ENCODE measurements at places on chromosomes 12 and 14. TPM values are rescaled to one million over a fixed set of nuclear protein-coding genes. Genes with fewer than 3 reads are reported as not detected.
A peak's percentile ranks its signal among the peaks of the same experiment; 100 is the strongest.

Gene SLC5A8
- not detected for total RNA-seq

- no peak for DNase-seq
Observed at GRCh38 chr12:113082486-113083148, 26.1 kb downstream of the DTX1 start.

DNA sequence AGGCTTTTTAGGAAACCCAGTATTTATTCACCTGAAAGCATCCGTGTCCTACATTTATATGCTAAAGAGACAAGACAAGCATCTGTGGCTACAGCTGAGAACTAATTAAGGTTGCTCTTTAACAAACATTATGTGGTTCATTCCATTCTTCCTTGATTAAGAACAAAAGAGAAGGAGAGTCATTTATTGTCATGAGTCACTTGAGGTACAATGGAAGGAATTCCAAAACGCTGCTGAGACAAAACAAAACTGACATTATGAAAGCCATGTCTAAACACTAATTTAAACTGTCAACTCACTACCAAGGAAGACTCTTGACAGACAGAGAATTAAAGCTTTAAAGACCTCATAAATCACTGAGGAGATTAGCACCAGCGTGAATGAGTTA, 214.4 kb downstream of the BMP4 start:
- DNase-seq, result no peak

GRCh38 chr12:75784591-75784990, 247.0 kb downstream of the PHLDA1 start:
- DNase-seq, result peak; percentile 30

DNA sequence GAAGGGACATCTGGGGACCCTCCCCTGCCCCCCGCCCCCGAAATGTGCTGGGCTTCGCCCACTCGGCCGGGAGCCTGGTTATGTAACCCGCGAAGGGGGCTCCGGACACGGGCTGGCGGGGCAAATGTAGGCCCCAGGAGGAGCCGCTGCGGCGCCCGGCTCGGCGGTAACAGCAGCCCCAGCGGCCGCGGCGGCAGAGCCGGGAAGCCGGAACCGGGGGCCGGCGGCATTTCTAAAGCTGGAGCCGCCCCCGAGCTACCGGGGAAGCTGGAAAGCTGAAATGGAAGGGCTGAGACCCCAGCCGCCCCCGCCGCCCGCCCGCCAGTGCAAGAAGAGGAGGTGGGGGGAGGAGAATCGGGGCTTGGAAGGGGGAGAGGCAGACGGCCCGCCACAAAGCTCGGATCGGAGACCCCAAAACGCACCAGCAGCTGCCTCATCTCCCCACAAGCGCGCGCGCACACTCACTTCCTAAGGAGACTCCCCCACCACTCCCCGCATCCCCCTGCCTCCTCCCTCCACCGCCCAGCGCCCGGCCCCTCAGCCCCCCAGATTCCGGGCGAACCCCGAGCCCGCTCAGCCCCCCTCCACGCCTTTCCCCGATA, 1.5 kb downstream of the KDM2B start:
- DNase-seq, result peak; percentile 29

Gene KCNC2
- total RNA-seq, result not detected

- peak; percentile 51 for DNase-seq
Observed at GRCh38 chr14:99511421-99512109, 30.4 kb downstream of the CCNK start.

DNA sequence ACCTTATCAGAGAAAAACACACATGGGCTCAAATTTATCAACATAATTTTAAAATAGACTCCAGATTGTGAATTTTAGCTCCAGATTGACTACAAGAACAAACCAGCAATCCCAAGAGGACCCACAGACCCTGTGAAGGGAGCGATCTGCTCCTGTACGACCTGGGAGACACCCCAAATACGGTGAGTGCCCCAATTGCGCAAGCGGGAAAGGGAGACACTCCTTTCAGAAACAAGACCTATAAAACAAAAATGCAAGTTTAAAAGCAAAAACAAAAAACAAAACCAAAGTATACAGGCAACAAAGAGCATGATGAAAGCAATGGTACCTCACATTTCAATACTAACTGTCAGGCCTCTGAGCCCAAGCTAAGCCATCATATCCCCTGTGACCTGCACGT, 32.1 kb downstream of the DNAI7 start:
- DNase-seq, result no peak

Gene ERP29
- 49.3 TPM for total RNA-seq

DNA sequence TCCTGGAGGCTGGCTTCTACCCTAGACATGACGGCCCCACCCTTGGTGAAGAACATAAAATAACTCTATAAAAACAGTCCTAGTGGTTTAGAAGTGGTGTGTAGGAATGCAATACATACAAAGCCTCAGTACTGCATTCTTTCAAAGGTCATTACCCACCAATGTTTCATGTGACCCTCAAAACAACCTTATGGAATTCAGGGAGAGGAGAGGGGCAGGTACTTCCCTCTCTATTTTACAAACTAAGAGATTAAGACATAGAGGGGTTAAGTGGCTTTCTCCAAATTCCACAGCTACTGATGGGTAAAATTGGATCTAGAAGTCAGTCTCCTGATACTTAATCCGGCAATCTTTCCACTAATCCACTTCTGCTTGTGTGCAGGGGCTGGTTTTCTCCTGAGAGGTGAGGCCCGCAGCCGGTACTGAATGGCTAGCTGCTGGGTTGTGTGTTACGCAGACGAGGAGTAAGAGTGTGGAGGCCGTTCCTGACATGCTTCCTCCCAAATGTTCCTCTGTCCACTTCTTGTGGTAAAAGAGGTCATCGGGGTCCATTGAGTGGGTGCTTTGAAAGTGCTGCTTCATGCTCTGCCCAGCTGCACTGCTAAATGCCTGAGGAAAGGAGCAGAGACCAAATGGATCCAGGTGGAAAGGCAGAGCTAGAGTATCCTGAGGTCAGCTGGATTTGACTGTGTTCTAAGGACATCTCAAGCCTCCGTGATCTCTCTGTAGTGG, 16.2 kb downstream of the SLC7A8 start:
- no peak for DNase-seq

Gene TAS2R31
- total RNA-seq, result 0.88 TPM

DNA sequence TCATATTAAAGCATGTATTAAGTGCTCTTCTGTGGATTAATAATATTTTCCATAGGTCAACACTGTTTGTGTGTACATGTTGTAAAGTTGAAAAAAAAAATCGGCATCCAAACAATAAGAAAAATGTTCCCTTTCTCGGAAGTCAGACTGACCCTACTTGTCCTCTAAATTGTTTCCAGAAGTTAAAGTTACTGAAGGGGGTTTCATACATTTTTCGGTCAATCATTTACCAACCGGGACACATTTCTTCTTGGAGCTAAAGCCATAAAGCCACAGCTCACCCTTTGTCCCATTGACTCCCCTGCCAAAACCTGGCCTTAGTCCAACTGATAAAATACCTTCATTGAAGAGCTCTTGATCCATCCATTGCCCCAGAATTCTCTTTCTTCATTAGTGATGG, 230.0 kb downstream of the ANO2 start:
- no peak for DNase-seq

Gene PTPRO
- 0.82 TPM for total RNA-seq

Gene ZNF891
- 1.1 TPM for total RNA-seq

DNA sequence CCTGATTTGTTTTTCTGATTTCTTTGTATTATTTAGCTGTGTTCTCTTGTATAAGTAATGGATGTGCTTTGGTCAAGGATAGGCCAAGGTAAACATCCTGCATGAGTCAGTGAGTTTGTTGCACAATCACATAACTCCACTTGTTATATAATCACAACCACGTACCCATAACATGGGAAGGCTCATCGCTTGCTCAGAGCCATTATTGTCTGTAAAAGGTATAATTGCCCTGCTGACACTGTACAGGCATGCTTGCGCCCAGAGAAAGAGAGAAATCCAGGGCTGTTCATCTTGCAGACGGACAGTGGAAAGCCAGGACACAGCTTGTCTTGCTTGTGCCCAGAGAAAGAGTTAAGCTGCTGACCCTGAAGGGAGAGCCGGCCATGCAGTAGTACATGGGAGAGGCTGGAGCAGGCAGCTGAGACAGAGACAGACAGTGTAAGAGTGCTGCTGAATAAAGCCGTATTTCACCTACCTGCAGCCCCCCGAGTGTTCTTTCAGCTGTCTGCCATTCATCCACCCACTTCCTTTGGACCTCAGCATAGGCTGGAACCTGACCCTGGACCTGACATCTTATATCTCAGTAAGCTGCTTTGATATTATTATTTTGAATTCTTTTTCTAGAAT, 174.7 kb upstream of the DAAM1 start:
- no peak for DNase-seq

DNA sequence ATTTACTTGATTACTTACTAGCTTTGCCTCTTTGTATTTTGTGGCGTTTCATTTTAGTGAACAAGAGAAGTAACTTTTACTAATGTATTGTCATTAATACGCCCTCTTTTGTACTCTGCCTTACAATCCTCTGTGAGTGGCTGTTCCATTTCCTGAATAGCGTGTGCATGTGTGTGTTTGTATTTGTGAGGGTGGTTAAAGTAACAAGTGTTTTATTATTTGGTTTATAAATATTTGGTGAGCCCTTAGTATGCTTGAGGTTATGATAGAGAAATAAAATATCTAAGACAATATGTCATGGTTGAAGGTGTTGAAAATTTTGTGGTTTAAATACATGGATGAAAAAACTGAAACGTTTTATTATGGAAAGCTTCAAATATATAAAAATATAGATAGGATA, 71.7 kb upstream of the REP15 start:
- no peak for DNase-seq

Gene INSM2
- total RNA-seq, result not detected

Gene GDF11
- total RNA-seq, result 15.6 TPM

Gene SYT1
- total RNA-seq, result 0.30 TPM

Gene MGAT4C
- 5.4 TPM for total RNA-seq

Gene GLIPR1L1
- total RNA-seq, result not detected

Gene LRP1-AS
- total RNA-seq, result not detected

- DNase-seq, result no peak
Observed at GRCh38 chr14:78401866-78402265, 231.7 kb downstream of the NRXN3 start.

Gene KRT81
- total RNA-seq, result not detected

DNA sequence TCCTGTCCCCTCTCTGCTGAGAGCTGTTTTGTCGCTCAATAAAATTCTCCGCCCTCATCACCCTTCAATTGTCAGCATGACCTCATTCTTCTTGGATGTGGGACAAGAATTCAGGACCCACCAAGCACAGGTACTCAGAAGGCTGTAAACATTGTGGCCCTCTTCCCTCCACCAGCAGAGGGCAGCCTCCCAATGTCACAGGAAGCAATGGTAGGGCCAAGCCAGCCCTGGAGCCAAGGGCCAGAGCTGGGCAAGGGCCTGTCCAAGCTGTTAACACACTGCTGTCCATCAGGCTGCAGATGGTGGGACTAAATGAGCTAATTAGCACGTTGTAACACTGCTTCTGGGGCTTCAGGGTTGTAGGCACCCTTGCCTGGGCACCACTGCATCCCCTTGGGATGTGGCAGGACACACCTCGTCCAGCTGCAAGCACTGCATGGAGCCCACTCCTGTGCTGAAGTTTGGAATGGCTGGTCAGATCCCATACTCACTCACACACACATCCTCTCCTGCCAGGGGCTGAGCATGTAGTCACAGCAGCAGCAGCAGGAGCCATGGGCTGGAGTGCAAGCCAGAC, 62.7 kb upstream of the HECTD1 start:
- DNase-seq, result no peak

Gene RNASE1
- total RNA-seq, result 294 TPM

- no peak for DNase-seq
Observed at GRCh38 chr12:12714276-12715021, 2.7 kb upstream of the CDKN1B start.

DNA sequence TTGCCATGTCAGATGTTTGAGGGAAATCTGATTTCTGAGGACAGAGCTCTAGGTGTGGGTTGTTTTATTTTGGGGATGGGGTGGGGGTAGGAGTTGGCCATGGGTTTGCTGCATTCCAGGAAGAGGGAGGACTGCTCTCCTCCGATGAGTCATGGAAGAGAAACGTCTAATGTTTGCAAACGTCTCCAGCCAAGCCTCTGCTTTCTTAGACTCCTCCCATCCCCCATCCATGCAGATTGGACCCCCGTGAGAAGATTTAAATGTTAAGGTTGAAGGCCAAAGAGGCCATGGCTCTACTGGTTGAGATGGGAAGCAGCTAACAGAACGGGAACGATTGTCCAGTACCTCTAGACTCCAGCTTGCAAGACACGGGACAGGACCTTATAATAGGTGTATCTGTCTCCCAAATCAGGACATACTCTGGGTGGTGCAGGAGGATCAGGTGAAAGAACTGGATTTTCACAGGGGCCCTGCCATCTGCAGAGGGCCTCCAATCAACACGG, 11.4 kb upstream of the ATP2A2 start:
- no peak for DNase-seq

Gene ZNF140
- total RNA-seq, result 6.7 TPM

DNA sequence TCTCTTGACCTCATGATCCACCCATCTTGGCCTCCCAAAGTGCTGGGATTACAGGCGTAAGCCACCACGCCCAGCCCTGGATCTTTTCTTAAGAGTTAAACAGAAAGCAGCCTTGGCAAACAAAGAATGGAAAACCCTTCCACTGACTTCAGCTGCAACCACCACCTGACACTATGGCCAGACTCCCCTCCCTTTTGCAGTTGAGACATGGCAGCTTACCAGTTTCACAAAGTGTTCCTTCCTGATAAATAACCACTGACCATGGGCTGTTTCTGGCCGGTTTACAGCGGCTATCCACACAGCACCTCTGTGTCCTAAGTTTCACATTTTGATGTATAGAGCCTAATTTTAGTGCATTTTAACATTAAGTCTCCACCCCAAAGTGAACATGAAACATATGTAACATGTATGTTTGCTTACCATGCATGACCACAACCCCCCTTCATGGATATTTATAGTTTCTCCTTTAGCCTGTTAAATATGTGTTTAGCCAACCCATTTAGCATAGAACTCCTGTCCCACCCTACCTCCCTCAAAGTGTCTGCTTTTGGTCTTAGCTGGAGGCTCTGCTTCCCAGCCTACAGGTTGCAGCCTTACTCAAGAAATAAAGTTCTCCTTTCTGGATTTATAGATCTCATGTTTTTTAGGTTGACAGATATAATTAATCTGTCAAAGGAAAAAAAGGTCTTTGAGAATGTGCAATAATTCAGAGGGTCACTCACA, 32.7 kb upstream of the RAB21 start:
- no peak for DNase-seq

DNA sequence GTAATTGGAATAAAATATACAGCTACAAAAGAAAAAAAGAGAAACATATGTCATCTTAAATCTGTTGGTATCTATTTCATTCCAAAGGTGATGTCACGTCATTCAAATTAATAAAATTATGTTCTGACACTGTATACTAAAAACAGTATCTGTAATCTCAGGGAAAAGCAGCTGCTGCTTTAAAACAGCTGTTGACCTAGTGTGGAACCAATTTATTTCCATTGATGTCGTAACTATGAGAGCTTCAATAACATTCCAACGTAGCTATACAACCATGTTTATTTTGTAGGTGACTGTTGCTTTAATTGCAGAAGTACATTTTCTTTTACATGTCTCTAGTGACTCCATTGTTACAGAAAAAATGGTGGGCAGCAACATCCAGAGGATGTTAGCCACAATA, 571.7 kb downstream of the RPS29 start:
- DNase-seq, result no peak

Gene SLC15A5
- total RNA-seq, result not detected

- DNase-seq, result no peak
Observed at GRCh38 chr12:125530201-125530600, 465.0 kb downstream of the AACS start.

All from left ventricle myocardium inferior (tissue), 1 donor.